CD4-positive, alpha-beta T cell treated with Interleukin-2 at 100 ng/mL for 4 hours (primary cell): ENCODE measurements at places on chromosomes 2 and 18.

GRCh38 chr18:44859263-44859662, 178.6 kb downstream of the SETBP1 start:
- DNase-seq = no peak

GRCh38 chr18:8942909-8943545, 159.5 kb upstream of the NDUFV2 start:
- no peak for DNase-seq

DNA sequence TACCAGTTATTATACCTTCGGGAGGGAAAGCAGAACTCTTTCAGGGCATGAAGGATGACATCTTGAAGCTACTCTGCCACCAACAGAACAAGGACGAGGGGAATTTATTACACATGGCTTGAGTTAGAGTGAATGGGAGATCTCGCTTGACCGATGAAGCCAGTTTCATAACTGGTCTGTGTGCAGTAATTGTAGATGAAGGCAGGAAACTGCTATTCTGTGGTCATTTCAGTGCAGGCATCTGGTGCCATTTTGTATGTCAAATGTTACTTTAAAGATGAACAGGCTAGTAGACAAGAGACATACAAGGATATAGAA, 20.5 kb downstream of the GREB1 start:
- DNase-seq = no peak

- DNase-seq = no peak
Measured at GRCh38 chr2:111990856-111991255, 64.2 kb upstream of the TMEM87B start.

DNA sequence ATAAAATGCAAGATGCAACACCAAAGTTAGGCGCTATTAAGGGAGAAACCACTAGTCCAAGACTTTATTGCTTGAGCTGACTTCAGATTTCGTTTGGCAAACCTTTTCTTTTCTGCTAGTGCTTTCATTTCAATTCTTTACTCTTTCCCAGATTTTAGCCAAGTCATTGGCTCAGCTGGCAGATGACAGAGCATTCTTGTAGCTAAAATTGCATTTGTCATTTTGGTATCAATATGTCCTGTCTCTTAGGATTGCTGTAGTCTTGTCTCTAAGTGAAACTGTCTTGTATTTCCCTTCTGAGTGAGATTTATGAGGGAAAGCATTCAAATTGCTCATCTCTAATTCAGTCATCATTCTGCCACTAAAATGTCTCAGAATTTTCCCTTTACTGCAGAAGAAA, 335.1 kb downstream of the METTL4 start:
- no peak for DNase-seq

- no peak for DNase-seq
Measured at GRCh38 chr18:23037646-23038045, 97.6 kb upstream of the CABLES1 start.

DNA sequence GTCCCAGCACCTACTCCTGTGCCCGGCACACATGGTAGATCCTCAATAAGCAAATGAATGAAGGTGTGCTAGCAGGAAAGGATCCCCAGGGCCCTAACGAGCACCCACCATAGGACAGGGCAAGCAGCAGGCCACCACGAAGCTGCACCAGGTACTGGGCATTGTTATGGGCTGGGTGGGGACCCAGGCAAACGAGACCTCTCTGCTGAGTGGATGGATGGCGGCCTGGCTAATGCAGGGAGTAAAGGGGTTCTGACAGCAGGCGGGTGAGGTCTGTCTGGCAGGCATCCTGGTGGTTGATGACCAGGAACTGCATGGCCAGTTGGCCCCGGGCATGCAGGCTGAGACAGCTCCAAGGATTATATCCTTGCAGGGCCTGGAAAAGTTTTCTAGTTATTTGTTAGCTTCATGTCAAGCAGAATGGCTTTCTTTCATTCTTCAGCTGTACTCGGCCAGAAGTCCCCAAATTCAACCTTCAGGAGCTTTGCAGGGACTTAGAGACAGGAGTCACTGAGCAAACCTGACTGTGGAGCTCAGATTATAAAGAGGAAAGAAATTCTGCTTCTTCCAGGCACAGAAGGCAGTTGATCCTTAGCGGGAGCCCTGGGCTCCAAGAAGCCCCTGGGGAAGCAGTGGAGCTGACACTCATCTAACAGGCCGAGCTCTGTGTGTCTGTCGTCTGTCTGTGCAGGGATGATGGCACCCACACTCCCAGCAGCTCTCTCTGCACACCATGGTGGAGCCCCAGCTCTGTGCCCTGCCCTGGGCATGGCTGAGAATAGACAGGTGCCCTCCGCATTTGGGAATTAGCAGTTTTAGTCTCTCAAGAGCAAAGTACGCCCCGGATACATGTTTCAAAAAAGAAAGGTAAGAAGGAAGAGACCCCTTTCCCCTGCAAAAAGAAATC, 51.2 kb downstream of the SDC1 start:
- no peak for DNase-seq

DNA sequence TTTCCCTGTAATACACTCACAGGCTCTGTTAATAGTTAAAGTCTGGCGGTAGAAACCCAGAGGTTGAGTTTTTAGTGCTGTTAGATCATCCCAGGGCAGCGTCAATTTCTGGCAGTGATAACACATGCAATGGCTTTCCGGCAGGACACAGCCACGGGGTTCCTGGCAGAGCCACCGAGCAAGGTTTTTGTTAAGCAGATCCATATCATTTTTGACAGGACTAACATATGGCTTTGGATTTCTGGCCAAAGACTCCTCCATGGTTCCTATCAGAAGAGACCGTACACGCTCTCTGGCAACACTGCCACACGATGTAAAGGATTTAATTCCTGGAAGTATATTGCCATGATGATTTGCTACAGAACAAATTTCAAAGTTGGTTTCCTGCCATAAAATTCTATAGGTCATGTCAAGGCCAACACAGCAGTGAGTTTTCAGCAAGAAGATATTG, 854.3 kb downstream of the LRRTM4 start:
- no peak for DNase-seq

DNA sequence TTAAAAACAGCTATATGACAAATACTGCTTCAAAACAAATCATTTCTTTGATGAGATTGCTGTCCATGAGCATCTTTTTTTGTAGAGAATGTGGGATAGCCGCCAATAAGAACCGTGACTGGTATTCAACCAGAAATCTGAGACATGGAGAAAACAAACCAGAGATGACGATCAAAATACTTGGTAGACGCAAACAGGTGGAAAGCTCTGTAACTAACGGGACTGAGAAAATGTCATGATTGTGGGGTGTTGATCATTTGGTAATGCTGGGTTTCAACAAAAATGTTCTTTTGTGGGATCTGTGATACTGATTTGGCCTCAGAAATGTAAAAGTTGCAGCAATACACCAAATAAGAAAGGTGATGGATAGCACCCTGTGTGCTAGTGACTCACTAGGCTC, 364.8 kb downstream of the NYAP2 start:
- no peak for DNase-seq

DNA sequence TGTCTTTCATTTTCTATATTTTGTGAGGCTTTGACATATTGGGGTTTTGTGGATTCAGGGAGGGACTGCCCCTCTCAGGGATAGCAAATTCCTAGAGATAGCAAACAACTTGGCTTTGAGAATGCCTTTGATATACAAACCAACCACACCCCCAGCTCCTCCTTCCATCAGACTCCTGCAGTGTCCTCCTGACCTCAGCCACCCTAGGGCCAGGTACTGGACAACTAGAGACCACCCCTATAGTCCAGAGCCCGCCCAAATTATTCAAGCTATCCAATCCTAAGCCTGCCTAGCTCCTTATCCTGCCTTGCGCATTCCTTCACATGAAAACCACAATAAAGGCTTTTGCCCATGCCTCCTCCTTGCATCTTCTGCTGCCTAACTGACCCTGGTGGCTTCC, 22.9 kb upstream of the STAM2 start:
- no peak for DNase-seq

DNA sequence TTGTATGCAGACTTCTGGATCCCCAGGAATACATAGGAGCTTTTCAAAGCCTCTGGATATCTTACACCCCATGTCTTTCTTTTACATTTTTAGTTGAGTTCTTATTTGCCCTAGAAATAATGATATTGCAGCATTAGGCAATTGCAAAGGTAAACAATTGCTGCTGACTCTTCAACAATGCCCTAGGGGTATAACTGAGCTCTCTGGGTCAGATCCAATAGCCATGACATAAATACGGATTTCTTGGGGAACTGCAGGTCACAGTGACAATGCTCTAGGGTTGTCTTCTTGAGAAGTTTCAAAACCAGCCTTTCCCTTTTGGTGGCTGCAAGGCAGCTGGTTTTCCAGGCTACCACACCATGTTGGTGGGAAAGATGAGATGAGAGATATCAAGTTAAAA, 16.5 kb upstream of the OR6B3 start:
- no peak for DNase-seq

- DNase-seq = no peak
Measured at GRCh38 chr18:41977233-41977632, 22.2 kb downstream of the PIK3C3 start.

- no peak for DNase-seq
Measured at GRCh38 chr18:49794743-49795142, 18.6 kb downstream of the ACAA2 start.

DNA sequence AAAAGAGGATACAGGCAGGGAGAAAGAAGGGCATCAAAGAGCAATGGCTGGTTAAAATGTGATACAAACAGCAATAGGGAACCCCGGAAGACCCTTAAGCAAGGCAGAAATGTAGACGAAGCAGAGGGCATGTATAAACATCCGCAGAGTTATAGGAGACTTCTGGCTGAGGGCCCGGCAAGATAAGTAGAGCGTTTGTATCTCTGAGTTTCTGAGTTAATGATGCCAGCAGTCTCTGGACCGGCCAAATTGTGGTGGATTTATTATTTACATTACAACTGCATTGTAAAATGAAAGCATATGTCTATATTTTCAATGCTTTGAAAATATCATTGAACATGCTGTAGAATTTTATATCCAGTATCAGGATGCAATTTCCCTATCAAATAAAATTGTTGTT, 148.0 kb upstream of the KCTD1 start:
- no peak for DNase-seq

- DNase-seq = no peak
Measured at GRCh38 chr2:240553956-240554480, 3.8 kb downstream of the ANKMY1 start.

GRCh38 chr2:33108483-33109443, 162.0 kb downstream of the LTBP1 start:
- no peak for DNase-seq

- no peak for DNase-seq
Measured at GRCh38 chr2:170177950-170178781, at the start of gene MYO3B. MYO3B (plus strand) TSS chr2:170178147; CDS start chr2:170178288, 141 bp downstream.

GRCh38 chr2:9897331-9897737, 54.1 kb downstream of the TAF1B start:
- peak; percentile 1 for DNase-seq

GRCh38 chr18:44589693-44590355, 90.9 kb upstream of the SETBP1 start:
- DNase-seq = no peak

- no peak for DNase-seq
Measured at GRCh38 chr2:47226923-47227220, 71.8 kb upstream of the STPG4 start.

DNA sequence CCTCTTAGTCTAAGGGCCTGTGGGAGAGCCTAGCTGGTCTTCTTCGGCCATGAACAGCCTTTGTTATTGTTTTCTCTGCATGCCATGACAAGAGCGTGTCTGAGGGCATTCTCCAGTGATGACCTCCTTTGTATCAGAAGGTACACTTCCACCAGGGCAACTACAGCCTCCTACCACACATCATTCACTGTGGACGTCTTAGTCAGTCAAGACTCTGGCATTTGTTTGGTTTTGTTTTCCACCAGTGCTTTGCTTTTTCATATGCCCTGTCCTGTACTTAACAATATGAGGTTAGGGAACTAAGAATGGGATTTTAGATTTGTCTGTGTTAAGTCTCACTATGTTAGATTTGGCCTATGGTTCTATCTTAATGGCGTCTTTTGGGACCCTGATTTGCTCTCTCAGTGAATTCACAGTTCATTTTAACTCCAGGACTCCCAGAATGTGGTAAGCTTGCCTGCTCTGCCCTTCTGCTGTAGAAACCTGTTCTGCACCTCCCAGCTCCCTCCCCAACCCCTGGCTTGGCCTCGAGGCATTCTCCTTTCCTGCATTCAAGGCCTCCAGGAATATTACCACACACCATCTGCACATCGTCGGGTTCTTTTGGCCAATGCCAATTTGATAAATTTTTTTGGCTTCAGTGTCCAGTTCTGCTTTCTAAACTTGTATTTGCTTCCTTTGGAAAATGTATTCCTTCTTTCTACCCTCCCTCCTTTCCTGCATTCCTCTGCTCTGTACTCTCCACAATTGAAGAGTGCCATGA, 42.8 kb upstream of the IL1R1 start:
- no peak for DNase-seq

DNA sequence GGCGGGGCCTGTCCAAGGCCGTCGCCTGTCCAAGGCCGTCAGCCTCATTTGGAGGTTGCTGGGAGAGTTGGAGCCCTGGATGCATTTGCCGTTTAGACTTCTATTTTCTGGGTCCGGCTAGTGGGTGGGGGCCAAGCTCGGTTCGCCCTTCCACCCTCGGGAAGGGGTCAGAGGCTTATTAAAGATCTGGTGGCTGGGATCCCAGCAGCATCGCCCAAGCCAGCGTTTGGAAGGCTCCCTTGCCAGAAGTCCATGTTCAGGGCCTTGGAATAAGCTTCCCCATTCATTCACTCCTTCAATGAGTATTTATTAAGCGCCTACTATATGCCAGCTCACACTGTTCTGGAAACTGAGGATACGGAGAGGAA, 516 bp upstream of the DOCK10 start:
- no peak for DNase-seq

DNA sequence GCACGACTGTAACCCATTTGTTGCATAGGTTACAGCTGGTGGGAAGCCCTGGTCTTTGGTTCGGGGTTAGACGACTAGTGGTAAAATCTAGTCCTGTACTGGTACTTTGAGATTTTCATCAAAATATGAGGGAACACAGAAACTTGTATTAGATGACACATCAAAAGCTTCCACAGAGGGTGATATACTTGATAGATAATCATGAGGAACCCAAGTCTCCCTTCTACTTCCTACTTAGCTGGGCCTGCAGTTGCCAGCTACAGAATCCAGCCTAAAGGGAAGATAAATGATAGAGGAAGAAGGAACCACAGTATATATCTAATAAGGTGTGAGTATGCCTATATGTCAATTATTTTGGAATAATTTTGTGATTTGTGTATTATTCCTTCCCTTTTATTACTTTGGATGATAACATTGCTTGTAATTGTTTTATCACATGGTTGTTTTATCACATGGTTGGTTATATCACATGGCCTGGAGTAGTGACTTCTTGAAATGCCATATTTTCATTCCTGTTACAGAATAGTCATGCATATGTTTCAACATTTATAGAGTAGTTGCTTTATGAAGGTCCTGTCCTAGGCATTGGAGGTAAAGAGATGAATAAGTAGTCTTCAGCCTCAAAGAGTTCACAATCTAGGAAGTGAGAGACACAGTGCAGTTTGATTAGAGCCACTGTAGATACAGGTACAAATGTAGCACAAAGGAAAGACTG, 2.9 kb downstream of the AGPS start:
- DNase-seq = no peak

- DNase-seq = no peak
Measured at GRCh38 chr2:28381225-28382180, 11.2 kb upstream of the FOSL2 start.

GRCh38 chr2:85844486-85844885, 44.3 kb downstream of the ST3GAL5 start:
- DNase-seq = no peak
